ENCODE measurements at places on chromosomes 6 and 20.

DNA sequence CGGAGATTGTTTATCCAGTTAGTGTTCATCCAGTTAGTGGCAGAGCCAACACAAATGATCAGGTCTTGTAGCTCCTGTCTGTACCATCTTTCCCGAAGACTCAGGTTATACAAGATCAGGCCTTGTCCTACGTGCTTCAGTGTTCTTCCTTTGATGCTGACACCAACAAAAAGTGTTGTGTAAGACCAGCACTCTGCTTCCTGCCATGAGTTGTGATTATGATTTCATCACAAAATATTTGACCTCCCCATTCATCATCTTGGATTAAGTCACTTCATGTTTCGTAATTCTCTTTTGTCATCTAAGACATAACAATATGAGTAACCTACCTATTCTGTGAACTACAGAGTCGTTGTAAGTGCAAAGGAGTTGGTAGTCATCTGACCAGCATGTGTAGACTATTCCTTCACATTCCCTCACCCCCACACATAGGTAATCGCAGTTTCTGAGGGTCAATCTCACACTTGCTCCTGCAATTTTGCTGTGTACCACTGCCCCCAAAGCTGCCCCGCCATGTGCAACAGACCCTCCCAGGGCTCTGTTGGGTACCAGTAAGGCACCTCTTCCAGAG, 135.6 kb upstream of the SLC22A23 start:
- no peak for DNase-seq

DNA sequence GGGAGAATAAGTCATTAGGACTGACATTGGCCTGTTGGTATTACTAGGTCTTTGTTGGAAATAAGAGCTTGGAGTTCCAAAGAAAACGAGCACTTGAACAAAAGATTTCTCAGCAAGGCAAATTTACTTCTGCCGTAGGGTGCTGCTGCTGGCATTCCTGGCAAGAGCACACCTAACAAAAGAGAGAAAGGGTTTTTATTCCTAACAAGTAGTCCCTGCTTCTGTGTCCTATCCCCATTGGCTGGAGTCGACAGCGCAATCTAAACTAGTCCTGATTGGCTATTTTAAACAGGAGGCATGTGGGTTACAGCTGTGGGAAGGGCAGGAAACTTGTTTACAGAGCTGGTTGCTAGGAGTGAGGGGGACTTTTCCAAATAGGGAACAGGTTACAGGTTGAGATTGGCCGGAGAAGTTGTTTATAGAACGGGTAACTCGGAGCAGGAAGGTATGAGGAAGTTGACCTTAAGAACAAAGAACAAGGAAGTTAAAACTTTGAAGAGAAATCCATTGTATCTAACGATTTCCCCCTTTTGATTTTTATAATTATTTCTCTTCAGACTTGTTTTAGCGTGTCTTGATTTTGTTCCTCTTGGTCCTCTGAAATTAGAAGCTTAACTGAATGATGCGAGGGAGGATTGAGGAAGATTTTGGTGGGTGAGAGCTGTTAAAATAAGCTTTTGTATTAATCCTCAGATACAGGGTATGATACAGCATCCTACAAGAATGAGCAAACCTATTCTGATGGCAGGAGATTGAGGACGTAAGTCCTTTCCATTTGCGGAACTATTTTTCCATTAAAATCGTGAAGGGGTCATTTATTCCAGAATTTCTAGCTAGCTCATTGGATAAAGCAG, 3.4 kb upstream of the ZNFX1 start:
- no peak for DNase-seq

DNA sequence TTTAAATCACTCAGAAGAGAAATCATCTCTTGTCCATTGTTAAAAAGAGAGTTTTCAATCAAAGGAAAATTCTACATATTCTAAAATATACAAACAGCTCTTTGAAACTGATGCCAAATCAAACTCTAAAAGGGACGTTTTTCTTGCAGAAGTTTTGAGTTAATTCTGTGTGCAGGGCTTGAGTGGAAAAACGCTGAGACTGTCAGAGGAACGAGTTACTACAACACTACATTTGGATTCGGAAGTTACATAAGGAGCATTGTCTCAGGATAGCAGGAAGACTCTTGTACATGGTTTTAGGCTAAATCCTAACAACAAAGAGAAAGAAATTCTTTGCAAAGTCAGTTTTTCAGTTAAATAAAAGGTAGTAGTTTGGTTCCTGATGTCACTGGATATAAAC, 155.7 kb upstream of the SUPT3H start:
- no peak for DNase-seq

DNA sequence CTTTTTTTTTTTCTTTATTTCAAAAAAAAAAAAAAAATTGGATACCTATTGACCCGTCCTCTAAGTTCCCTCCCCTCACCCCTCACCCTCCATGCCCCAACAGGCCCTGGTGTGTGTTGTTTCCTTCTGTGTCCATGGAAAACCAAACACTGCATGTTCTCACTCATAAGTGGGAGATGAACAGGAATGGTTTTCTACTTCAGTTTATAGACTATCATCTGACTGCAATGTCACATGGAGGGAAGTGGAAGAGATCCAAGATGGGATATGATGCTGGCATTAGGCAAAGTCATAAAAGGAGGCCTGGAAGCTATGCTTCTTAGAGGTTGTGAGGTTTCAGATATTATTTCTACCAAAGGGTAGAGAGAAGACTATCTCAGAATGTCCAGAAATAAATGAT, 237.5 kb downstream of the MAFB start:
- no peak for DNase-seq

DNA sequence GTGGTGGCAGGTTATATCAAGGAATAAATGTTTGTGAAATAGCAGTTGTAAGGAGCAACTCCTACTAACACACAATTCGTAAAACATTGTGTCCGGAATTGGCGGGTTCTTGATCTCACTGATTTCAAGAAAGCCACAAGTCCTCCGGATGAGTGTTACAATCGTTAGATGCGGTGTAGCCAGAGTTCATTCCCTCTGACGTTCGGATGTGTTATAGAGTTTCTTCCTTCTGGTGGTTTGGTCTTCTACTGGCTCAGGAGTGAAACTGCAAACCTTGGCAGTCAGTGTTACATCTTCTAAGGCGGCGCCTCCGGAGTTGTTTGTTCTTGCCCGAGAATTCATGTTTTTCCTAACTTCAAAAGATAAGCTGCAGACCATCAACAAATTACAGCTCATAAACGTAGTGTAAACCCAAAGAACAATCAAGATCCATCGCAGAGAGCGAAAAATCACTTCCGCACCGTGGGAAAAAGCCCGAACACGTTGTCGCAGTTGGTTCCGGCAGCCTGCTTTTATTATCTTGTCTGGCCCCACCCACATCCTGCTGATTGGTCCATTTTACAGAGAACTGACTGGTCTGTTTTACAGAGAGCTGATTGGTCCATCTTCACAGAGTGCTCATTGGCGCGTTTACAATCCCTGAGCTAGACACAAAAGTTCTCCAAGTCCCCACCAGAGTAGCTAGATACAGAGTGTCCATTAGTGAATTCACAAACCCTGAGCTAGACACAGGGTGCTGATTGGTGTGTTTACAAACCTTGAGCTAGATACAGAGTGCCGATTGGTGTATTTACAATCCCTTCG, 58.2 kb downstream of the TRIM27 start:
- DNase-seq: no peak

DNA sequence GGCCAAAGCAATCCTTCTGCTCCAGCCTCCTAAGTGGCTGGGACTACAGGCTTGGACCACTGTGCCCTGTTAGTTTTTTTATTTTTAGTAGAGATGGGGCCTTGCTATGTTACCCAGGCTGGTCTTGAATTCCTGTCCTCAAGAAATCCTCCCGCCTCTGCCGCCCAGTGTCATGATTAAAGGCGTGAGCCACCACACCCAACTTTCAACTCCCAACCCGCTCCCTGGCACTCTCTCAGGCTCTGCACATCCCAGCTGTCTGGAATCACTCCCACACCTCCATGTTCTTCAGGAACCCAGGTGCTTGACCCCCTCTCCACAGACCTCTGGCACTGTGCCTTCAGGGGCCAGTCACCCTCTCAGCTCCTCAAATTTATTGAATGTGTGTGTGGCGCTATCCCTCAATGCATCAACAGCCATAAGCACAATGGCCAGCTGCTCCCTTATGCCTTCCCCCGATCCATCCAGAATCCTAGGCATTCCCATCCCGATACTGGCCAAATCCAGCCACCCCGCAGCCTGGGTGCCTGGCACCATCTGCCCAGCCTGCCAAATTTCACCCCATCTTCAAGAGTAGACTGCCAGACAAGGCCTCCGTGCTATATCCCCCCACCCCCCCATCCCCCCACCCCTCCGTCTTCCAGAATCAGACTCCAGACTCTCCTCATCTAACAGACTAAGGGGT, 647 bp upstream of the POU5F1 start:
- DNase-seq: no peak

DNA sequence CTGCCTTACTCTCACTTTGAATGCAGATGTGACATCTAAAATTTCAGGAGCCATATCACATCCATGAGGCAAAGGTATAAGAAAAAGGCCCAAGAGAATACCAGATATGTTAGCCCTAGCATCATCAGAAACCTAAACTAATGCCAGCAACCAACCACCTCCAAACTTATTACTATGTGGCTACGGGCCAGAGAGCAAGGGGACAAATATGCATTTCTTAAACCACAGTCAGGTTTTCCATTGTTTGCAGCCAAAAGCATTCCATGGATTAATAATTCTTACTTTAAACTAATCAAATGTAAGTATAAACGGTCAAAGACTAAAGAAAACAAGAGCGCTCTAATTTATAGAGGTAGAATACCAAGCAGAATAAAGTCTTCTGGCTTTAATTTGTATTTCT, 84.7 kb downstream of the TASP1 start:
- DNase-seq: no peak

GRCh38 chr6:141513830-141514229, 618.9 kb upstream of the GJE1 start:
- no peak for DNase-seq

DNA sequence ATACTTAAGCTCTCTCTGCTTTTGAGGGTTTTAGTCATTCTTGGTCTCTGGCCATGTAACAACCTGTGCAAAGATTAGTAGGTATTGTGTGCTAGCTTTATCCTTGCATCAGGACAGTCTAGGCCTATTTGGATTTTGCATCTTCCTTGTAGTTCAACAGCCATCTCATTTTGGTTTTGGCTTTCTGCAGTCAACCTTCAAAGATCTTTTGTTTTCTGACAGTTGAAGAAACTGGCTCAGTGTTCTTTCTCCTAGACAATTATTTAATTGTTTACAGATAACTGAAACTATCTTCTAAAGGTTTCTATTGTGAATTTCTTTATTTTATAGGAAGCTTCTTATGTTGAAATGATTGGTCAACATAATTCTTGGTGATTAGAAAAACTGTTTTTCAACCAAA, 307.5 kb downstream of the CDKAL1 start:
- no peak for DNase-seq

DNA sequence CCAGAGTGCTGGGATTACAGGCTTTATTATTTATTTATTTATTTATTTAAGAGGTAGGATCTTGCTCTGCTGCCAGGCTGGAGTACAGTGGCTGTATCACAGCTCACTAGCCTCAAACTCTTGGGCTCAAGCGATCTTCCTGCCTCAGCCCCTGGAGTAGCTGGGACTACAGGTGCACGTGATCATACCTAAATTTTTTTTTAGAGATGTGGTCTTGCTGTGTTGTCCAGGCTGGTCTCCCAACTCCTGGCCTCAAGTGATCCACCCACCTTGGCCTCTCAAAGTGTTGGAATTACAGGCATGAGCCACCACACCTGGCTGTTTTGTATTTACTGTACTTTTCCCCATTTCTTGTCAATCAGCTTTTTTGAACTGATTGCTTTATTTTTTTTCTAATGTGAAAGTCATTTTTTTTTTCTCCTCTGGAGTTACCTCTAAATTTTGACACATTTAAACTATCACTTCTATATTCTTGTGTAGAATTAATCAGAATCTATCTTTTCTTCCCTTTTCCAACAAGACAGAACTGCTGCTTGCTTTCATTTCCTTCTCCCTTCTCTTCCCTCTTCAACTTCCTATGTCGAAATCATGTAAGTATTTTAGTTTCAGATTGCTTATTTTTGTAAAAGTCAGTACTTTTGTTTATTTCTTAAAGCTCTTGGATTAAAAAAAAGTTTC, 12.0 kb downstream of the PANK2 start:
- no peak for DNase-seq

DNA sequence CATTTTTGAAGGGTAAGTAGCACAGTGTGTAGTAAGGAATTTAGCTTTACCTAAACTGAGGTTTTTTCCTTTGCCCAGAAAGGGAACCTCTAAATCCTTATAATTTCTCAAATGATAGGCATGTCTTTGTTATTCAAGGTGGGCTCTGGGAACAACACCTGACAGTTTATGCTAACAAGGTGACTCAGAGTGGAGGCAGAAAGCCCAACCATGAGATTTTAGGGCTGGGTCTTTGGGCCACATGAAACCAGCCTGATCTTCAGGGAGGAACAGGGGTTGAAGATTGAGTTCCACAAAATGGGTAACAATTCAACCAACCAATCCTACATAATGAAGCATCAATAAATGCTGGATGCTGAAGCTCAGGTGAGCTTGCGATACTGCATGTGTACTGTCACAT, 46.6 kb downstream of the PRSS35 start:
- DNase-seq: no peak

DNA sequence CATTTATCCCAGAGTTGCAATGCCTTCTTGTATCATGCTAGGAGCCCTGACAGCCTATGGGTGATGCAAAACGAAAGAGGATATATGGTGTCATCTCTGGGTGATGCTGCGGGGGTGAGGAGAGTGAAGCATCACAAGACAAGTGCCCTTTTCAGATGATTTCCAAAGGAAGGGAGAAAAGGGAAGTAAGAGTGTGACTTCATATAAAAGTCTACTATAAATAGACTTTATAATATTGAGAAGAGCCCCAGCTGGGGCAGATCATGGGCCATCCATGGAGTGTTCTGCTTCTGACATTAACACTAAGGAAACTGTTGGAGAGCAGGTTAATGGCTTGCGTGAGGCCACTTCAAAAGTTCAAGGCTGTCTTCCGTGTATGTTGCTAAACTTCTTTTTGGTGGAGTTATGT, 4.4 kb downstream of the CD83 start:
- no peak for DNase-seq

GRCh38 chr6:49151957-49152356, 311.1 kb downstream of the MMUT start:
- DNase-seq: no peak

Measured in upper lobe of right lung (tissue), 1 donor.